Gastrocnemius medialis (tissue), 4 donors: ENCODE measurements at places on chromosomes 6 and 20. TPM values are rescaled to one million over a fixed set of nuclear protein-coding genes. Genes with fewer than 3 reads are reported as not detected.

The OR12D3 gene
- not detected for total RNA-seq

The DUSP15 gene
- total RNA-seq = not detected

The HSPA1L gene
- 2.5 TPM for total RNA-seq

The CRISP3 gene
- not detected for total RNA-seq

The PSMB9 gene
- total RNA-seq = 11.3 TPM

The FAM184A gene
- total RNA-seq = 0.40 TPM

DNA sequence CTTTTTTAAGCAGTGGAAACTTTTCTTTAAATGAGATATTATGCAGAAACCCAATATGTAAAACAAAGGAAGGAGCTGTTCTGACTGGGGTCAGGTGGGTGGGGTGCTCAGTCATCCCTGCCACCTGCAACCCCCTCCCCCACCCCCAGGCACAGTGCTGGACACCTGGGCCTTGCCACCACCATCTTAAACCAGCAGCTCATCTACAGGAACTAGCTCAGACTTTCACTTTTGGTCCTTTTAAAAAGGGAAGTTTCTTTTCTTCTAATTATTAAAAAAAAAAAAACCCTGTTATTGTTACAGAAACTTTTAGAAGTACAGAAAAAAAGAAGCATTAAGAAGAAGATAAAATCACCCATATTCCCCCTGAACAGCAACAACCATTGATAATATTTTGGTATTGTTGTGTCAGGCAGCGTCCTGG lies 37.1 kb downstream of the PPP1R16B start:
- no peaks in the 10 kb centered on the region for H3K27me3 ChIP-seq
- H3K36me3 ChIP-seq = no peaks in the 10 kb centered on the region
- H3K4me3 ChIP-seq = no peak overlapping the region
- DNase-seq = no peak
- H3K4me1 ChIP-seq = no peaks in the 10 kb centered on the region
- no peak overlapping the region for H3K27ac ChIP-seq

GRCh38 chr6:124854338-124854922 lies 107.8 kb upstream of the RNF217 start:
- H3K27ac ChIP-seq = no peak overlapping the region
- no peaks in the 10 kb centered on the region for H3K27me3 ChIP-seq
- no peaks in the 10 kb centered on the region for H3K4me1 ChIP-seq
- H3K36me3 ChIP-seq = no peaks in the 10 kb centered on the region
- H3K4me3 ChIP-seq = no peak overlapping the region

- no peaks in the 10 kb centered on the region for H3K36me3 ChIP-seq
- no peak overlapping the region for H3K27ac ChIP-seq
- no peak for DNase-seq
- H3K27me3 ChIP-seq = no peaks in the 10 kb centered on the region
Measured at GRCh38 chr6:47298475-47298874, 11.2 kb downstream of the TNFRSF21 start.
